ENCODE measurements at places on chromosomes 1 and 21.

GRCh38 chr1:52355436-52355835 lies 10.6 kb downstream of the CC2D1B start:
- DNase-seq, result no peak

DNA sequence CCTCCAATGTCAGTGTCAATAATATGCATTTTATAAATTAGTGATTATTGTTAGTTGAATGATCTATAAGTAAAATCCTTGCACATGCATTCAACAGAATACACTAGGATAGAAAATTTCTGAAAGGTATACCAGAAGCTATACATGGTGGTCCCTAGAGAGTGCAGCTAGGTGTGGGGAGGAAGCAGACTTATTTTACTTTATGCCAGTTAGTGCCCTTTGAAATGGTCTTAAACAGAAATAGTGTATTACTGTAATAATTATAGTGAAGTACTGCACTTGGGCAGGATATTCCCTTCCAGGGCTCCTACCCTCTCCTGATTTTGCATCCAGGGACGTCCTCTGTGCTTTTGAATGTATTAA lies 23.2 kb upstream of the WDR26 start:
- DNase-seq, result no peak

GRCh38 chr1:51689075-51689440 lies 72.2 kb downstream of the OSBPL9 start:
- DNase-seq, result no peak

DNA sequence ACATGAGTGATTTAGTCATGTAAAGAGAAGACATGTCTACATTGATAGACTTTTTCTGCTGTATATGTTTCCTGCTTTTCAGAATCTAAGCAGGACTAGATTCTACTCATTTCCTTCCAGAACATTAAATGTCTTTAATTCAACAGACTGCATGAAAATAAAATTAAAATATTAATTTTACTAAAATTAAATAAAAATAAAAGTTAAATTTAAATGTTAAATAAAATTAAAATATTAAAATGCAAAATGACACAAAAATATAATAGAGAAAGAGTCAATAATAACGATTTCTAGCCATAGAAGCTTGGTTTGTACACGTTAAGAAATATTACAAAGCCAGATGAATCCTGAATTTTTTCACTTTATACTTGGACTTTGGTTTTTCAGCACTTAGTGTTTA lies 552.8 kb upstream of the NR5A2 start:
- DNase-seq, result no peak

DNA sequence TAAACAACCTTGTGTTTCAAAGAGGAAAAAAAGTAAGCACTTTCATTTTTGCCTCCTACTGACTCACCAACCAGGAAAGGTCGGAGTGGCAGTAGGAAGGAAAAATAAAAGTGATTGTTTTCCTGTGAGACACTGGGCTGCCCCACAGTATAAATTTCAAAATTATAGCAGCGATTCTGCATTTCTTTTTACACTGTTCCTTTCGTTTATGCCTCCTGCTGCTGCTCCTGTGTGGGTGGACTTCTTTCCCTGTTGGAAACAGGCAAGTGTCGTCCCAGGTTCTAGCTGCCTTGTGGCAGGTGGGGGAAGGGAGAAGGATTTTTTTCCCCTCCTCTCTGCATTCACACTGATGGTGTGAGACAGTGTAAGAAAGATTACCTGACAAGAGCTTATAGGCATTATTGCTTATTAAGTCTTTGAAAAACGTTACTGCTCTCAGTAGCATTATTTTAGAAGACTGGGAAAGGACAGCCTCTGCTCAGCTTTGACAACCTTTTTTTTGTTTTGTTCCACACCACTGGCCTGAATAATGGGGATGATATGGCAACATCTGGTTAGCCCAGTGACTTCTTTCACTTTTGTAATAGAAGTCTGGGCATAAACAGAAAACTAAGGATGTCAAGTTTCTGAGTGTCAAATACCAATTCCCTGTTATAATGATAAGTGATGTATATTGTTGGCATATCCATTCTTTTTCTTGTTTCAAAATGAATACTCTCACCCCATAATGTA lies 77.9 kb downstream of the NEK7 start:
- DNase-seq, result no peak

- no peak for DNase-seq
Measured at GRCh38 chr1:182309631-182310351, 81.8 kb downstream of the GLUL start.

DNA sequence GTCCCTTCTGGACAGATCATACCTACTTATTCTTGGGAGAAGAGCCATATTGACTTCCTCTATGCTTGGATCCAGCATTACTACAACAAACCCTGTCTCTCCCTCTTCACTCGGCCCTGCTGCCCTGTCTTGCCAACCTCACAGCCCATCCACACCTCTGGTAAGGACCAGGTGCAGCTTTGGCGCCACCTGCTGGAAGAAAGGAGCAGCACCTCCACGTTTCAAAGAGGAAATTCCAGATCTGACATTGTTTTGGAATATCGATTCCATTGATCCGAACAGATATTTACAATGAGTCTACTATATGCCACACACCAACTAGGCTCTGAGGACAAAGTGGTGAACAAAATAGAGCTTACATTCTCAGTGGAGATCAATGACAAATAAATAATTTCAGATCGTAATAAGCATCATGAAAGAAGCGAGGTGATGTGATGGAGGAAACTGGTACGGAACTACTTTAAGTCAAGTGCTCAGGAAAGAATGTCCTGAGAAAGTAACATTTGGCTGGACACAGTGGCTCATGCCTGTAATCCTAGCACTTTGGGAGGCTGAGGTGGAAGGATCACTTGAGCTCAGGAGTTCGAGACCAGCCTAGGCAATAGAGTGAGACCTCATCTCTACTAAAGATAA lies 18.7 kb downstream of the MFSD2A start:
- peak; percentile 85 for DNase-seq

Measured in sigmoid colon (tissue), 7 donors.